Activated CD4-positive, alpha-beta T cell treated with anti-CD3 and anti-CD28 coated beads, Interleukin-2, amount 50 U/mL, for 16 hours (primary cell): ENCODE measurements at places on chromosomes 16 and 17.

- no peak for DNase-seq
Observed at GRCh38 chr16:79267146-79267545, 333.4 kb downstream of the MAF start.

GRCh38 chr16:60818465-60818864 lies 1217.8 kb downstream of the CDH8 start:
- no peak for DNase-seq

DNA sequence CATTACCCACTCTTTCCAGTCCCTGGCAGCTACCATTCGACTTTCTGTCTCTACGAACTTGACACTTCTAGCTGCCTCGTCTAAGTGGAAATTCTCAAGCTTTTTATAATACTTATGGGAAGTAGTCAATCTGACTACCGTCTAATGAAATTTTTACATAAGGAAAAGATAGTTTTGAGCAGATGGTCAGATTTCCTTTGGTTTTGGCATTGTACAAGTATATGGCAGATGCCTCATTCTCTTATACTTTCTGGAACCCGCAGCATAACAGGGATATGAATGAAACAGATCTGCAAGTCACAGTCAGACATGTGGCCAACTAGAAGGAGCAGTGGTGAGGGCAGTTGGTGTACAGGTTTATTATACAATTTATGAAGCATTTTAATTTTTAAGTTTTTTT lies 146.0 kb downstream of the PITPNC1 start:
- DNase-seq, result no peak

DNA sequence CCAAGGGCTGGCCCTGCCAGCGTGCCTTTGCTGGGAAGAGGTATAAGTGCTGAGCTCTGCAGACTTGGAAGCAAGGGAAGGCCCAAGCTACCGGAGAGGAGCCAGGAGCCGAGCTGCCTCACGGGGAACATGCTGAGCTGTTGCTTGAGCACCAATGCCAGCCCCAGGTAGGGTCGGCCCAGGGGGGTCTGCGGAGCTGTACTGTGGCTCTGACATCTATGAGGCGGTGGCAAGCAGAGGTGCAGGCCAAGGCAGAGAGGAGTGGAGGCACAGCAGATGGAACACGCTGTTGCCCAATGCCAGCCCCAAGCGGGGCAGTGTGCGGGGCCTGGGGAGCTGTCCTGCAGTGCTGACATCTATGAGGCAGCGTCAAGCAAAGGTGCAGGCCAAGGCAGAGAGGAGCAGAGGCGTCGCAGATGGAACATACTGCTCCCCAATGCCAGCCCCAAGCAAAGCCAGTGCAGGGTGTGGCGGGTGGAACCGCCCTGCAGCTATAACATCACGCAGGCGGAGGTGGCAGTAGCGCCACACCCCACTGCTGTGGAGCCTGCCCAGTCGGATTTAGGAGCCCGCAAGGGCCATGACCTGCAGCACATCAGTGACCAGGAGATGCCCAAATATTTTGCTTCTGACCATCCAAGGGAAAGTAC lies 10.0 kb downstream of the GGA2 start:
- DNase-seq, result no peak

DNA sequence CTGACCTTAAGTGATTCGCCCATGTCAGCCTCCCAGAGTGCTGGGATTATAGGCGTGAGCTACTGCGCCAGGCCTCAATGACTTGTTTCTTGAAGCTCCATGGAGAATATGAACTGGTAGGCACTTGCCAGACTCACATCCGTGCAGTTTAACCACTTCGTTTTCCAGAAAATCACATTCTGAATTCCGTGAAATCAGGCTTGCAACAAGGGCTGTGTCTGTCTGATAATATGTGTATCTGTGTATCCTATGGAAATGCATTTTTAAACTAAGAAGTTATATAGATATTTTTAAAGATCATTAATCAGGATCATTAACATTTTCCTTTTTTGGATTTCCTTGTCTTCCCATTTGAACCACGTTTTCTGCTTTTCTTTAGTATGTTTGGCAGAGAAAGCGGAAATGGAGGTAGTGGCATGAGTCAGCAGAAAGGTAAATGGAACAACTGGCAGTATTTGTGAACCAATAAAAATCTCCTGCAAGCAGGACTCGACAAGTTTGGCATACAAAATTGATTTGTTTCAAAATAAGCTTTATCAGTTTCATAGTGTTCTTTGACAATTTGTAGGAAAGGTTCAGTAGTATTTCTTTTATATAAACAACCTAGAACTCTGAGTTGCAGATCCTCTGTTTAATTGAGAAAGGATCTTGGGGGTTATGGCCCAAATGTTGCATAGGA lies 33.0 kb downstream of the USP10 start:
- no peak for DNase-seq

DNA sequence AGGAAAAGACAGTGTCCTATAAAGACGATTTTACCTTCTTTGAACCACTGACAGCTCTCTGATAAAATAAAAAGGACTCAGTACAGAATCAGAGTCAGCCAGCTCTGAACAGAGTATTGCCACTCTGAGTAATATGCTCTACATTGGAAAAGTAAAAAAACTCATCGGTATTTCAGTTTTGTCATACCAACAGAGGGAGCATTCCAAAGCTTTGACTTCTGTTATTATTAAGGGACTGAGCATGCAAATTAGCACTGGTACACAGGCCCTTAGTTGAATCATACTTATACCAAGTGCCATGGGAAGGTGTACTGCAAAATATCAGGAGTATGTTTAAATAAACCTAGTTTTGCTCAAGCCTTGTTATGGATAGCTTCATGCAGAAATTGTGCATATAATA lies 509.0 kb upstream of the KIF2B start:
- no peak for DNase-seq

- DNase-seq, result no peak
Observed at GRCh38 chr17:43860077-43860725, 13.2 kb downstream of the CD300LG start.
